ENCODE measurements at places on chromosomes 12 and 14.
A peak's percentile ranks its signal among the peaks of the same experiment; 100 is the strongest.

DNA sequence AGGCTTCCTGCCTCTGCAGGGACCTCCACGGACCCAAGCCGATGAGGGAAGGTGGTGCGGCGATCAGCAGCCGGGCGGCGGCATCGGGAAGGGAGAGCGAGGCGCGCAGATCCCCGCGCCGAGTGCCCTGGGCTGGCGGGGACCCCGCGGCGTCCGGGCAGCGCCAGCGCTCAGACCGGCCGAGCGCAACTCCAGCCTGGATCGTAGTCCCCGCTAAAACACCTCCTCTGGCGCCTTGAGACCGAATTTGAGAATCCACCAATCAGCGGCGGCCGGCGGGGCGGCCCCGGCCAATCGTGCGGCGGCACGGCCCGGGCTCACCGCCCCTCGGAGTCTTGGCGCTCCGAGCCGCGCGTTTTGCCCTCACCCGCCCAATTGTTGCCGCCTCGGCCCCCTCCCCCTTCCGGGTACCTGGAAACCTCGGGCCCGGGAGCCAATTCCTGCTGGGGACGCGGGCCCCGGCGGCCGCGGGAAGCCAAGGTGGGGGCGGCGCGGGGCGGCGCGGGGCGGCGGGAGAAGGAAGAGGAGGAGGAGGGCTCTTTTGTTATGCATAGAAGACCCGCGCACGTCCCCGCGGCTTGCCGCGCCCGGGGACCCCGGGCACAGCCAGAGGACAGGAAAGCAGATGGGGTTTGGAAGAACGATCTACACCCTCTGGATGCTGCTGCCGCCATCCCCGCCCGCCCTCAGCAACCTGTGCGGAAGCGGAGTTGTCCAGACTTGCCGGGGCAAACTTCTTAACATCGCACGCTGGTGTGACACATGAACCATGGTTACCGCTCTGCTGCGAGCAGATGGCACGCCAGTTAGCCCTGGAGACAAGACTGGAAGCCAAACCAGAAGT lies at the start of gene E2F7:
E2F7 (minus strand) TSS at position 209 of the 844 bp plus-strand sequence. CDS start 934 bp downstream, outside the sequence.
- peak; percentile 93 for DNase-seq

GRCh38 chr12:12872934-12873275 lies 18.5 kb upstream of the GPRC5A start:
- peak; percentile 22 for DNase-seq

DNA sequence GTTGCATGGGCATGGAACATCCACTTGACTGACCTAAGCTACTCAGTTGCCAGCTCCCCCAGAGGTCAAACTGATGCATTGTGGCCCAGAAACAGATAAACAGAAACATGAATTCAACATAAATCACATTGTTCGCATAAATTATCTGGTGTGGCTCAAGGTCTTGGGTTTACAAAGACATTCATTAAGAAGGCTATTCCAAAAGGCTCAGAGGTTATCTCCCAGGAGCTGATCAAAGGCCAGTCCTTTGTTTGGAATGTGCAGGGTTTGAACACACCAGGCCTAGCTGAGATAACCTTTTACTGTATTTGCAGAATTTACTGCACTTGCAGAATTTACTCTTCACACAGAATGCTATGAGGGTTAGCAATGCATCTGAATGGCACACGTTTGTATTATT lies 96.4 kb upstream of the DCD start:
- DNase-seq, result no peak

- no peak for DNase-seq
Measured at GRCh38 chr12:6382982-6383381, 980 bp upstream of the LTBR start.

- DNase-seq, result no peak
Measured at GRCh38 chr12:69658203-69658602, 40.9 kb downstream of the BEST3 start.

GRCh38 chr12:65319688-65320200 lies 41.3 kb downstream of the MSRB3 start:
- no peak for DNase-seq

Data from HTR-8/SVneo (cell line).